Tibial nerve (tissue), 4 donors: ENCODE measurements at places on chromosomes 7 and 10. TPM values are rescaled to one million over a fixed set of nuclear protein-coding genes. Genes with fewer than 3 reads are reported as not detected.

DNA sequence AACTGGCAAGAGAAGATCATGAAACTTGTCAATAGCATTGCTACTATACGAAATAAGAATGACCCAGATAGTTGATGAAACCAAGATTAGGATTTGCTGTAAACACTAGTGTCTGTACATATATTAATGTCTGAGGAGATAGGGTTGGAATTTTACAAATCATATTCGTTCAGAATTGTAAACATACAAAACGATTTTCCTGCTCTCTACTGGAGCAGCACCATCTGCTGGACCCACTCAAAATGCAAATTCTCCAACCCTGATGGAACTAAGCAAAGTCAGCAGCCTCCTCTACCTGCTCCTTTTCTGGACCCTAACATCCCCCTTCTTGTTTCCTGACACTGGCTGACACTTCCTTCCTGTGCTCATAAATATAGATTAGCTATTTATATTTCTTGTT lies 29.4 kb upstream of the SGMS1 start:
- H3K36me3 ChIP-seq: no peaks in the 10 kb centered on the region
- H3K27ac ChIP-seq: no peak overlapping the region
- no peaks in the 10 kb centered on the region for H3K27me3 ChIP-seq
- no peaks in the 10 kb centered on the region for H3K4me1 ChIP-seq
- no peak overlapping the region for H3K4me3 ChIP-seq

Gene WEE2
- total RNA-seq: not detected

Gene ADGRA1
- total RNA-seq: not detected

GRCh38 chr7:85454904-85455303 lies 268.0 kb upstream of the SEMA3D start:
- H3K4me1 ChIP-seq: no peaks in the 10 kb centered on the region
- no peak overlapping the region for H3K27ac ChIP-seq
- no peak overlapping the region for H3K4me3 ChIP-seq
- no peaks in the 10 kb centered on the region for H3K36me3 ChIP-seq
- no peak for DNase-seq

Gene PIP
- not detected for total RNA-seq

GRCh38 chr10:108791794-108792474 lies 1131.4 kb downstream of the XPNPEP1 start:
- no peak overlapping the region for H3K27ac ChIP-seq
- H3K36me3 ChIP-seq: no peaks in the 10 kb centered on the region
- no peaks in the 10 kb centered on the region for H3K4me1 ChIP-seq
- no peaks in the 10 kb centered on the region for H3K27me3 ChIP-seq
- no peak for DNase-seq

- no peak overlapping the region for H3K4me3 ChIP-seq
- H3K27me3 ChIP-seq: no peaks in the 10 kb centered on the region
- H3K27ac ChIP-seq: peak overlapping the region; percentile 14
- peaks cover 30% of the 10 kb centered on the region for H3K4me1 ChIP-seq
Measured at GRCh38 chr7:66558660-66559465, 69.8 kb upstream of the KCTD7 start.

DNA sequence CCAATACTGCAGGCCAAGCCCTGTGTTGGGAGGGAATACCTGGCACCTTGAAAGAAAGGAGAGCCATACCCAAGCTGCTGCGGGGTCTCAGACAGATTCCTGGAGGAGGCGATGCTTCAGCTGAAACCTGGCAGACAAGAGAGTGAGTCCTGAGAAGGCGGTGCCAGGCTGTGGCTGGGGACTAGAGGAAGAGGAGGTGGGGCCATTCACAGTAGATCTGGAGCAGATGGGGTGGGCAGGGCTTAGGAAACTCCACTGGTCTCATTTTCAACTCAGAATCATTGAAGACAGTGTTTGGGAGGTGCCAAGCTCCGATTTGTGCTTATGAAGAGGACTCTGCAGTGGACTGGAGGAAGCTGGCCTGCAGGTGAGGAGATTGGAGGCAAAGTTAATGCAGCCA lies 236.3 kb upstream of the MKI67 start:
- H3K36me3 ChIP-seq: no peaks in the 10 kb centered on the region
- H3K4me3 ChIP-seq: no peak overlapping the region
- H3K27me3 ChIP-seq: no peaks in the 10 kb centered on the region
- DNase-seq: no peak

- no peak overlapping the region for H3K27ac ChIP-seq
- no peaks in the 10 kb centered on the region for H3K27me3 ChIP-seq
- H3K4me3 ChIP-seq: no peak overlapping the region
- peaks cover 35% of the 10 kb centered on the region for H3K4me1 ChIP-seq
Measured at GRCh38 chr10:34641147-34641912, 173.8 kb downstream of the PARD3 start.

DNA sequence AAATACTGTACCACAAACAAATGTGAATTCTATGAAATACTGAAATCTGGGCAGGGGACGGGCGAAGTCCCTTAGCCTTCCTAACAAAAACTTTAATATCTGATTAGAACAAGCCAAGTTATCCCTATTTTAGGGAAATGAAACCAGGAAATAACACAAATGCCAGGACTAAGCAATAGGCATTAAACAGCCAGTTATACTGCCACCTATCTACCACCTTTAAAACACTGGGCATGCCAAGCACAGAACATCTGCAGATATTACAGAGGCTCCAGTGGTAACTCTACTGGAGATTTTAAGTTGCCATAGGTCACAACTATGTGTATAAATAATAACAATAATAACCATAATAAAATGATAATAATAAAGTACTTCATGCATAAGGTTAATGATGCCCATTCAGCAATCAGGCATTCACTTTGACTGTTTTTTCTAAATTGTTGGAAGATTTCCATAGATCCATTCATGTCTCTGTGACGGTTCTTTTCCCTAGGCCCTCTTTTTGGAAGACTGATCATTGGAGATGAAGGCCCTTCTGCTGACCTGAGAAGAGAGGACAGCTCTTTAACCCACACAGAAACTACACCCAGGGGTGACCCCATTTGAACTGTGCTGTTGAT lies 195.7 kb downstream of the CACNA2D1 start:
- H3K4me1 ChIP-seq: no peaks in the 10 kb centered on the region
- no peaks in the 10 kb centered on the region for H3K36me3 ChIP-seq
- DNase-seq: no peak
- H3K27ac ChIP-seq: no peak overlapping the region

DNA sequence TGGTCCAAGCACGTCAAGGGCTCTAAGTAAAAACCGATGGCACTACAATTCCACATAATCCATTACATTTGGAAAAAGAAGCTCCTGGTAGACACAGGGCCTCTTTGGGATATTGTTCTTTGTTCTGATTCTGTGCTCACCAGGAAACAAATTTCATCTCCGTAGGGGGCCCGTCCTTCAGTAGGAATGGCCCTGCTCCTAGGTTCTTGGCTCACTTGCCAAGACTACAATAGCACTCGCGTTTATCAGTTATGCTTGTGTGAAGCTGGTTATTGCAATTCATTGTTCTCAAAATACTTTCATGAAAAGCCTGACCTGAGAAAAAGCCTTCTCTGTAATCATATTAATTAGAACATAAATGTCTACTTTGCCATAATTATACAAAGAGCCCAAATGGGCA lies 10.3 kb upstream of the ZC3HAV1L start:
- no peaks in the 10 kb centered on the region for H3K27me3 ChIP-seq
- no peak overlapping the region for H3K4me3 ChIP-seq
- no peak overlapping the region for H3K27ac ChIP-seq
- no peaks in the 10 kb centered on the region for H3K36me3 ChIP-seq

Gene TAS2R3
- 5.4 TPM for total RNA-seq

DNA sequence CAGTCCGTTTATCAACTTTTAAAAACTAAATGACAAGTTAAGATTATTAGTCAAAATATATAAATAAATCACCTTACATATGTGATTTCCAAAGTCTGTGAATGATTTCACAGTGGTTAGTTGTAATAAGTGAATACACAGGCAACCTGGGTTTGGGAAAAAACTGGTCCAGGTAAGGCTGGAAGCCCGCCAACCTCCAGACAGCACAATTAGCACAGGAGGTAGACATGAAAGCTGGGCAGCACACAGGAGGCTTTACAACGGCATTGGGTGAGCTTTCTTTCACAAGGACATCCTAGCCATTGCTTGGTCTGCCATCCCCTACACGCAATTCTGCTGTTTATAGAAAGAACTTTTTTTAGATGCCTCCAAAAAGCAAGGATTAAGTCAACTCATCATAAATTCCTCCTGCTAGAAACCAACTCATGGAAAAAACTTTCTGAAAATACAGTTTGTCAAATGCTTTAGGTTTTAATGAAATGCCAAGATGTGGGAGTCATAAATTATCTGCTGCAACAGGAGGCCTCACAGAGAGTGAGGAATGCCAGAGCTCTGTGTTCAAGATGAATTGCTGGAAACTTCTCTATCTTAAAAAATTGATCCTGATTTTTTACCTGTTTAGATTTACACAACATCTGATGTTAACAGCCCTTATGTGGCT lies 346.8 kb upstream of the NFE2L3 start:
- H3K4me1 ChIP-seq: no peaks in the 10 kb centered on the region
- no peak overlapping the region for H3K27ac ChIP-seq
- no peak overlapping the region for H3K4me3 ChIP-seq
- DNase-seq: no peak
- no peaks in the 10 kb centered on the region for H3K27me3 ChIP-seq

DNA sequence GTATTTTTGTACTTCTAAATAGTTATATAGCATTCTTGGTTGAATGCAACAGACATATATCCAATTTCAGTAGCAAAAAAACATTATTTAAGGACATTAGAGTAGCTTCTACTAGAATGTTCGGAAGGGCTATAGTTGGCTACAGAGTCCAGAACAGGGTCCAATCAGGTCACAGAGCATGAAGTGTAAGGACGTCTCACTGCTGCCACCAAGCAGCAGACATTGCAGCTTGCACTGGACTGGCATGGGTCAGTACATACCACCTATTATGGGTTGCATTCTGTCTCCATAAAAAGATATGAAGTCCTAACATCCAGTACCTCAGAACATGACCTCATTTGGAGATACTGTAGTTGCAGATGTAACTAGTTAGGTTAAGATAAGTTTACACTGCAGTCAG lies 87.3 kb downstream of the LHFPL3 start:
- no peaks in the 10 kb centered on the region for H3K4me1 ChIP-seq
- no peaks in the 10 kb centered on the region for H3K27me3 ChIP-seq
- DNase-seq: no peak
- no peak overlapping the region for H3K27ac ChIP-seq

DNA sequence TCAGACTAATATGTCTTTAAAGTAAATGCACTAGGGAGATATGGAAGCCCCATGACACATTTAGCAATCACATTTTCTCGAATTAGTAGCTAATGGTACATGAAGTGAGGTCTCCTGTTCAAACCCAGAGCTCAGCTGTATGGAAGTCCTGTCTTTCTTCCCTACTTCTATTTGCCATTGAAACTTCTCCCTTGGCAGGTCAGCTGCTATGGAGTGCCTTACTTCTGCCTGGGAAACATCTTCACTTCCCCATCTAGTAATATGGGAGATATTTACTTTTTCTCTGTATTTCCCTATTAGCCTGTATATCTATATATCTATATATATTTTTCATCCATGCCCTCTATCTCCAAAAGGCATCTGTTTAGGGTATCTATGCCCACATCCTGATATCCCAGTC lies 225.3 kb upstream of the INHBA start:
- H3K4me1 ChIP-seq: no peaks in the 10 kb centered on the region
- no peak overlapping the region for H3K27ac ChIP-seq
- no peak for DNase-seq
- no peaks in the 10 kb centered on the region for H3K36me3 ChIP-seq

Gene GATA3
- total RNA-seq: not detected

- H3K4me1 ChIP-seq: no peaks in the 10 kb centered on the region
- no peak overlapping the region for H3K27ac ChIP-seq
- no peaks in the 10 kb centered on the region for H3K36me3 ChIP-seq
- H3K4me3 ChIP-seq: no peak overlapping the region
- DNase-seq: no peak
Measured at GRCh38 chr10:132045324-132045723, 20.4 kb upstream of the JAKMIP3 start.

Gene HABP2
- not detected for total RNA-seq

GRCh38 chr10:74039561-74040145 lies 41.7 kb downstream of the VCL start:
- DNase-seq: peak; percentile 56
- H3K27ac ChIP-seq: peak overlapping the region; percentile 60
- H3K27me3 ChIP-seq: no peaks in the 10 kb centered on the region
- no peaks in the 10 kb centered on the region for H3K4me1 ChIP-seq
- H3K36me3 ChIP-seq: no peaks in the 10 kb centered on the region

DNA sequence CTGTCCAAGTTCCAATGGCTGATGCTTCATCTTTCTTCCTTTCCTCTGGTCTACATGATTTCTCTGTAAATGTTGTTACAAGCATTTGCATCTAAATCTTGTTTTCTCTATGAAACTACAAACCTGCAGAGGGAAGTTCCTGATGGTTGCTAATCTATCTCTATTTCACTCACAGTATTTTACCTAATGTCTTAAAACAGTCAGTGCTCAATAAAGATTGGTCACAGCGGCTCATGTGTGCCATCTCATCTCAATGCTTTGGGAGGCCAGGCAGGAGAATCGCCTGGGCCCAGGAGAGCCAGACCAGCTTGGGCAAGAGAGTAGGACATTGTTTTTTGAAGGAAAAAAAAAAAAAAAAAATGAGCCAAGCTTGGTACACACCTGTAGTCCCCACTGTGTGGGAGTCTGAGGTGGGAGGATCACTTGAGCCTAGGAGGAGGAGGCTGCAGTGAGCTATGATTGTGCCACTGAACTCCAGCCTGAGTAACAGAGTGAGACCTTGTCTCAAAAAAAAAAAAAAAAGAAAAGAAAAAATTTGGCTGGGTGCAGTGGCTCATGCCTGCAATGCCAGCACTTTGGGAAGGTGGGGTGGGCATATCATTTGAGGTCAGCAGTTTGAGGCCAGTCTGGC lies 71.3 kb upstream of the ARMC3 start:
- no peak overlapping the region for H3K27ac ChIP-seq
- H3K36me3 ChIP-seq: no peaks in the 10 kb centered on the region
- no peak for DNase-seq
- H3K27me3 ChIP-seq: no peaks in the 10 kb centered on the region
- H3K4me1 ChIP-seq: no peaks in the 10 kb centered on the region
- H3K4me3 ChIP-seq: no peak overlapping the region

DNA sequence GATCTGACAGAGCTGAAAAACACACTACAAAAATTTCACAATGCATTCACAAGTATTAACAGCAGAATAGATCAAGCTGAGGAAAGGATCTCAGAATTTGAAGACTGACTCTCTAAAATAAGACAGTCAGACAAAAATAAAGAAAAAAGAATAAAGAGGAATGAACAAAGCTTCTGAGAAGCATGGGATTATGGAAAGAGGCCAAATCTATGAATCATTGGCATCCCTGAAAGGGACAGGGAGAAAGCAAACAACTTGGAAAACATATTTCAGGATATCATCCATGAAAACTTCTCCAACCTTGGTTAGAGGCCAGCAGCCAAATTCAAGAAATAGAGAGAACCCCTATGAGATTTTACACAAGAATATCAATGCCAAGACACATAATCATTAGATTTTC lies 804.8 kb upstream of the IGFBP3 start:
- H3K27me3 ChIP-seq: no peaks in the 10 kb centered on the region
- H3K36me3 ChIP-seq: no peaks in the 10 kb centered on the region
- H3K27ac ChIP-seq: no peak overlapping the region
- no peak for DNase-seq
- H3K4me3 ChIP-seq: no peak overlapping the region
